ENCODE measurements at places on chromosomes 7 and 10. TPM values are rescaled to one million over a fixed set of nuclear protein-coding genes. Genes with fewer than 3 reads are reported as not detected.

DNA sequence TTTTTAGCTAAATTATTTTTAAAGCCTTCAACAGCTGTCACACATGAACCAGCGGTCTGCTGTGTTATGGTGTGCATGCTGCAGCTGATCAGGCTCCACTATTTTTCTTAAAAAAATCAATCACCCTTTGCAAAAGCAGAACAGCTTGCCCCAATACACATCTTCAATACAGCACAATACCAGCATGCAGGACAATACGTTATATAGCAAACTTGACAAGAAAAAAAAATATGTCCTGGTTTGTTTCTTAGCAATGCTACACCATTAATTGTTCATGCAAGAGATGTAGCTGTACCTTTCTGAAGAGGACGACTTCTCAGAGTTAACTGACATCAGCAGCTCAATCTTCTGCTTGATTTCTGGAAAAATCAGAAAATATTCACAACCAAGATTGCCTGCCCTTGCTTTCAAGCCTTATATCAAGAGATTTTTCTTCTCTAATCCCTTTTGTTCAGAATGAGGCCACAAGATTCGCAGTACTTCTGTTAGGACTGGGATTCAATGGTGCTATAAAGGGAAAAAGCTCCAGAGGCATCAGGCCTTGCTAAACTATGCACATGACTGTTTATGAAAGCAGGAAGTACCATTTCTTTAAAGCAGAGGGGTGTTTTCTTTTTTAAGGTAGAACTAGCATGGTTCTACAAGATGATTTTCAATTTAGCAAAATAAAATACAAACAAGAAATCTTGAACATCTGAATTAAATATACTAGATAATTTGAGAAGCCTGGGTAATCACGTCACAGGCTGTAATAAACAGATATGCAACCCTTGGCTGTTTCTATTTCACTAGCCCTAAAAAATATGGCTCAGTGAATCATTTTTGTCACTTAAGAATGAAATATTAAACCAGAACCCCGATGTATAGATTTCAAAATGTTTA, 120.0 kb downstream of the SRPK2 start:
- no peaks in the 10 kb centered on the region for H3K27me3 ChIP-seq
- peak overlapping the region; percentile 72 for H3K4me3 ChIP-seq
- no peaks in the 10 kb centered on the region for H3K36me3 ChIP-seq
- H3K27ac ChIP-seq, result peak overlapping the region; percentile 41
- DNase-seq, result no peak

GRCh38 chr10:3179174-3179573, 6.6 kb upstream of the PITRM1 start:
- no peaks in the 10 kb centered on the region for H3K27me3 ChIP-seq
- H3K27ac ChIP-seq, result no peak overlapping the region
- H3K4me1 ChIP-seq, result no peaks in the 10 kb centered on the region
- H3K36me3 ChIP-seq, result no peaks in the 10 kb centered on the region
- no peak overlapping the region for H3K4me3 ChIP-seq

DNA sequence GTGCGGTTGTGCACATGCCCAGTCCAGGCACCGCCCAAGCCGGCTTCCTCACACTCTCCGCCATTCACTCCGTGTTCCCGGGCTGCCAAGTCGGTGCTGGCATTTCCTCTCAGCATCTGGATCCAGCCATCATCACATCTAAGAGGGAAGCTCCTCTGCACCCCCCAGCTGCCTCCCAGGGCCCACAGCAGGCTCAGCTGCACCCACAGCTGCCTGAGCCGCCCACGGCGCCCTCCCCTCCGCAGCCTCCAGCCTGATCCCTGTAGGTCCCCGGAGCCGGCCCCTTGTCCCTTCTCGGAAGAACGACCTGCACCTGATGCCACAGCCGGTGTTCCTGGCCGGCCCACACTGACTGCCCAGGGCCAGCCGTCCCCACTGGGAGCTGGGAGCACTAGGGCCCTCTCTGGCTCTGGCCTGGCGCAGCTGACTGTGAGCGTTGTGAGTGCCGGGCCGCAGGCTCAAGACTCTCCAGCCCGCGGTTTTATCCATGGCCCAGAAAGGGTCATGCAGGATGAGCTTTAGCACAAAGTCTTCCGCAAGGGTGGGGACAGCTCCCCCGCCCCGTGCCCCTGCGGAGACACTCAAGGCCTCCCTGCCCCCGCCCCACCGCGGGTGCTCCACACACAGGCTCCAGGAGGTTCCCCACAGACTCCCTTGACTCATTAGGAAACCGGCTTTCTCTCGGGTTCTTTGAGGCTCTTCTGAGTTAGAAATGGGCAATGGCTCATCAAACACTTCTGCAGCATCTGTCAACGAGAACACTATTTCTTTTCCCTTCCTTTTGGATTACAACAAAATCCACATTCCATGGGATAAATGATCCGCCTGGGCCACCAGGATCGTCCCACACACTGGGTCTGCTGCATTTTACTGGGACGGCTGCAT, 31.2 kb downstream of the CFAP46 start:
- no peak for DNase-seq
- H3K4me3 ChIP-seq, result no peak overlapping the region
- no peaks in the 10 kb centered on the region for H3K36me3 ChIP-seq
- no peak overlapping the region for H3K27ac ChIP-seq
- no peaks in the 10 kb centered on the region for H3K4me1 ChIP-seq

DNA sequence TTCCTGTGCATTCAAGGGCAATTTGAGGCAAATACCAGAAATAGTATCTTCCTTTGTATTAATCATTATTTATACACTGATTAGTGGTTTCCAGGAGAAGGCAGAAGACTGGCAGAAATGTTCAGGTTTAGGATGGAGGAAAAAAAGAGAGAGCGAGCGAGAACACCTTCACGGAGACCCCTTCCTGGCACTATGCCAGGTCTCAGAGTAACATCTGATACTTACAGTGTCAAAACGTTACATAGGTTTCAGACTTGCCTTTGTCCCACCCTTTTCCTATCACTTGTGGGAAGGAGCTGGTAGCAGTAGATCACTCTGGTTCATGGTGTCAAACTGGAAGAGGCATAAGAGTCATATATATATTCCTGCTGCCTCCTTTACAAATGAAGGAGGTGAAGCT, 652 bp downstream of the OR2A12 start:
- H3K27me3 ChIP-seq, result no peaks in the 10 kb centered on the region
- H3K4me3 ChIP-seq, result no peak overlapping the region
- H3K27ac ChIP-seq, result no peak overlapping the region
- no peaks in the 10 kb centered on the region for H3K36me3 ChIP-seq

GRCh38 chr7:35565927-35566326, 129.0 kb downstream of the HERPUD2 start:
- H3K4me3 ChIP-seq, result no peak overlapping the region
- no peaks in the 10 kb centered on the region for H3K27me3 ChIP-seq
- H3K4me1 ChIP-seq, result no peaks in the 10 kb centered on the region
- no peak overlapping the region for H3K27ac ChIP-seq

- H3K27me3 ChIP-seq, result no peaks in the 10 kb centered on the region
- H3K4me3 ChIP-seq, result no peak overlapping the region
- H3K4me1 ChIP-seq, result peaks cover 6% of the 10 kb centered on the region
- no peak for DNase-seq
- H3K36me3 ChIP-seq, result no peaks in the 10 kb centered on the region
Measured at GRCh38 chr10:116237260-116237659, 35.7 kb downstream of the GFRA1 start.

DNA sequence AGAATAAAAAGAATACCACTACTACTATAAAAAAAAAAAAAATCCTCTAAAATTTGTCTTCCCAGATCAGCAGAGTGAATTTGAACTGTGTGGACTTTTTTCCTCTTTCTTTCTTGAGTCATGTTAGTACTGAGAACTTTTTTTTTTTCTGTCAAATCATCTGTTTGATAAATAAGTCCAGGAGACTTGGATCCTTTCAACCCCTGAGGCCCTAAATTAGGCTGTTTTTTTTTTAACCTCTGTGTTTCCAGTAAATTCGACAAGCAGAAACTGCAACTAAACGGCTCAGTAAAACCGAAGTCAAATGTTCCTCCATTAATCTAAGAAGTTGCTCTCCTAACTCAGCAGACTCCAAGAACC, 2.7 kb downstream of the MAP3K8 start:
- H3K27ac ChIP-seq, result peak overlapping the region; percentile 98
- peaks cover 46% of the 10 kb centered on the region for H3K4me1 ChIP-seq
- no peak for DNase-seq
- H3K4me3 ChIP-seq, result peak overlapping the region; percentile 97
- H3K27me3 ChIP-seq, result no peaks in the 10 kb centered on the region

DNA sequence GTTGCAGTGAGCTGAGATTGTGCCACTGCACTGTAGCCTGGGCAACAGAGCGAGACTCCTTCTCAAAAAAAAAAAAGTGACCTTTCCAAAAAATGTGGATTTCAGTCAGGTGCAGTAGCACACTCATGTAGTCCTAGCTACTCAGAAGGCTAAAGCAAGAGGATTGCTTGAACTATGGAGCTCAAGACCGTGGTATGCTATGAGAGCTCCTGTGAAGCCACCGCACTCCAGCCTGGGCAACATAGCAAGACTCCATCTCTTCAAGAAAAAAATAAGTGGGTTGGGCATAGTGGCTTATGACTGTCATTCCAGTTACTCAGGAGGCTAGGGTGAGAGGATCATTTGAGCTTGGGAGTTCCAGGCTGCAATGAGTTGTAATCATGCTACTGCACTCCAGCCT, 51.1 kb downstream of the TET1 start:
- no peaks in the 10 kb centered on the region for H3K36me3 ChIP-seq
- H3K27me3 ChIP-seq, result no peaks in the 10 kb centered on the region
- DNase-seq, result no peak
- no peak overlapping the region for H3K4me3 ChIP-seq

DNA sequence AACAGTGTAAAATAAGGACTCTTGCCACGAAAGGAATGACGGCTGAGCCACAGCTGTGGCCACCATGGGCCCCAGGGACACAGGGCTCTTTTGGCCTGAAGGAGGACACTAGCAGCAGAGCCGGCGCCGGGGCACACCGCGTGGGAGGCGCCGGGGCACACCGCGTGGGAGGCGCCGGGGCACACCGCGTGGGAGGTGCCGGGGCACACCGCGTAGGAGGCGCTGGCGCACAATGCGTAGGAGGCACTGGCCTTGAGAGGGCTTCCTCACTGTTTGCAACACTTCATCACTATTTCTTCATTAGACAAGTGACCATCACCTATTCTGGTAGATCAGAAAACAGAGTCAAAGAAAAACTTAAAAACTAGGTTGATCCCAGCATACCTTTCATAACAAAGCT, 23.4 kb downstream of the ESYT2 start:
- H3K27ac ChIP-seq, result peak overlapping the region; percentile 4
- no peaks in the 10 kb centered on the region for H3K27me3 ChIP-seq
- H3K4me1 ChIP-seq, result peaks cover 47% of the 10 kb centered on the region
- DNase-seq, result no peak
- H3K4me3 ChIP-seq, result no peak overlapping the region

GRCh38 chr7:531777-532176, 12.1 kb upstream of the PDGFA start:
- no peaks in the 10 kb centered on the region for H3K4me1 ChIP-seq
- no peak overlapping the region for H3K4me3 ChIP-seq
- H3K27me3 ChIP-seq, result no peaks in the 10 kb centered on the region
- DNase-seq, result no peak

GRCh38 chr10:19231034-19231433, 182.4 kb downstream of the MALRD1 start:
- H3K4me1 ChIP-seq, result no peaks in the 10 kb centered on the region
- no peaks in the 10 kb centered on the region for H3K27me3 ChIP-seq
- DNase-seq, result no peak
- no peak overlapping the region for H3K27ac ChIP-seq
- no peaks in the 10 kb centered on the region for H3K36me3 ChIP-seq

DNA sequence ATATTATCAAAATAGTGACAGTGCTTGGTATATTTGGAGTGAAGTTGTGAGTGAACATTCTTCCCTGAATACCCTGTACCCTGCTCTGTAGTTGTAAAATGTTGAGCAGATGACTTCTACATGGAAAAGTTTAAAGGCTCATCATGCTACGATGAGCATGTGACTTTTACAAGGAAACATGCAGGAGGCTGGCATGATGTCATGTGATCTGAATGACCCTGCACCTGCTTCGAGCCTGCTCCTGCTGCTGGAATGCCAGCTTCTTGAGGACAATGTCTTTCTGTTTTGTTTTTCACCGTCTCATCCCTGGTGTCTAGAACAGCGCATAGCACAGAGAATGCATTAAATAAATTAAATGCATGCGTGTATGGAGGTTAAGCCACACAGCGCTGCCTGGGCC, 5.4 kb upstream of the INPP5A start:
- H3K27me3 ChIP-seq, result no peaks in the 10 kb centered on the region
- no peak for DNase-seq
- no peaks in the 10 kb centered on the region for H3K36me3 ChIP-seq
- H3K4me3 ChIP-seq, result no peak overlapping the region
- H3K27ac ChIP-seq, result no peak overlapping the region

- H3K4me3 ChIP-seq, result no peak overlapping the region
- no peak for DNase-seq
- H3K27me3 ChIP-seq, result no peaks in the 10 kb centered on the region
- no peaks in the 10 kb centered on the region for H3K4me1 ChIP-seq
- H3K27ac ChIP-seq, result no peak overlapping the region
Measured at GRCh38 chr7:101269664-101270063, 24.8 kb upstream of the FIS1 start.

DNA sequence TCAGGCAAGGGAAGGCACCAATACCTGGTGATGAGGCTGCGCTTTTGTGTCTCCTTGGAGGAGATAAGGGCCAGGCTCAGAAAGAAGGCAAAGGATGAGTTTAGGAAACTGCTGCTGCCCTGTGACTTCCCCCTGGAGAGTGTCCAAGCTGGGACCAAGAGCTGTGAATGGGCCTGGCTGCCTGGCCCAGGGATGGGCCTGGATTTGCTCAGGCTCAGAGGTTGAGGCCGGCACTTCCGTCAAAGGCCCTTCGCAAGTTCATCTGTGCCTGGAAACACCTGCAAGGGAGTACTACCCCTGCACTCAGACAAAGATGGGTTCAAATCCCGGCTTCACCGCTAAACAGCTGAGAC, 50.5 kb upstream of the NANOS1 start:
- H3K4me3 ChIP-seq, result no peak overlapping the region
- no peak for DNase-seq
- H3K27me3 ChIP-seq, result no peaks in the 10 kb centered on the region
- no peaks in the 10 kb centered on the region for H3K36me3 ChIP-seq
- H3K27ac ChIP-seq, result no peak overlapping the region
- no peaks in the 10 kb centered on the region for H3K4me1 ChIP-seq

GRCh38 chr10:104576611-104577010, 64.5 kb upstream of the SORCS3 start:
- H3K27ac ChIP-seq, result no peak overlapping the region
- H3K27me3 ChIP-seq, result no peaks in the 10 kb centered on the region
- no peak for DNase-seq
- H3K4me1 ChIP-seq, result no peaks in the 10 kb centered on the region
- H3K4me3 ChIP-seq, result no peak overlapping the region

GRCh38 chr7:114928060-114928459, 6.2 kb downstream of the MDFIC start:
- no peaks in the 10 kb centered on the region for H3K36me3 ChIP-seq
- no peak overlapping the region for H3K27ac ChIP-seq
- peaks cover 44% of the 10 kb centered on the region for H3K4me1 ChIP-seq
- no peak overlapping the region for H3K4me3 ChIP-seq
- no peak for DNase-seq
- H3K27me3 ChIP-seq, result no peaks in the 10 kb centered on the region

- no peaks in the 10 kb centered on the region for H3K27me3 ChIP-seq
- DNase-seq, result no peak
- H3K36me3 ChIP-seq, result peaks cover 32% of the 10 kb centered on the region
Measured at GRCh38 chr7:56062382-56062781, 1.7 kb upstream of the SUMF2 start.

Gene TTYH3
- total RNA-seq, result 69.3 TPM

Gene EGFR
- 54.8 TPM for total RNA-seq

Gene PLEKHS1
- total RNA-seq, result 0.14 TPM

Gene SEMA3A
- total RNA-seq, result 1.1 TPM

Gene LIPN
- total RNA-seq, result not detected

Gene FAM221A
- 2.6 TPM for total RNA-seq

Gene RELN
- total RNA-seq, result 0.49 TPM

All from thoracic aorta (tissue), 2 donors.